ENCODE measurements at places on chromosomes 1 and 21. TPM values are rescaled to one million over a fixed set of nuclear protein-coding genes. Genes with fewer than 3 reads are reported as not detected.

DNA sequence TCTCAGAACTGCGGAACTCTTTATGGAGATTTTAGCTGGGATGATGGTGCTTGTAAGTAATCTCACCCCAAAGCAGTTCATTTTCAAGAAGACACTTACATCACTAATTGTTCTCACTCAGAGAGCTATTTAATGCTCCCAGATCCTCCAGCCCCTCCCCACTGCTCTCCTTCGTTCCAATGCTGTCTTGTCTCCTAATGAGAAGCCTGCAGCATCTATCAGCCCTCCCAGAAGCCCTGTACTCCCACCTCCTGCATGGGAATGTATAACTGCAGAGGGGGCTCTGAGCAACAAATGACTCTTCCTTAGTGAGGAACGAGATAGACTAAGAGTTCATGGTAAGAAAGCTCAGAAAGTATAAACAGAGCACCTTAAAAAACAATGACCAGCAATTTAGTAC, 377.4 kb upstream of the RUNX1 start:
- peaks cover 21% of the 10 kb centered on the region for H3K4me1 ChIP-seq
- DNase-seq, result no peak
- H3K27ac ChIP-seq, result no peak overlapping the region

GRCh38 chr1:16171314-16172151, 15.7 kb upstream of the EPHA2 start:
- no peaks in the 10 kb centered on the region for H3K36me3 ChIP-seq
- no peak for DNase-seq
- H3K27me3 ChIP-seq, result no peaks in the 10 kb centered on the region
- H3K4me3 ChIP-seq, result no peak overlapping the region
- H3K27ac ChIP-seq, result no peak overlapping the region

DNA sequence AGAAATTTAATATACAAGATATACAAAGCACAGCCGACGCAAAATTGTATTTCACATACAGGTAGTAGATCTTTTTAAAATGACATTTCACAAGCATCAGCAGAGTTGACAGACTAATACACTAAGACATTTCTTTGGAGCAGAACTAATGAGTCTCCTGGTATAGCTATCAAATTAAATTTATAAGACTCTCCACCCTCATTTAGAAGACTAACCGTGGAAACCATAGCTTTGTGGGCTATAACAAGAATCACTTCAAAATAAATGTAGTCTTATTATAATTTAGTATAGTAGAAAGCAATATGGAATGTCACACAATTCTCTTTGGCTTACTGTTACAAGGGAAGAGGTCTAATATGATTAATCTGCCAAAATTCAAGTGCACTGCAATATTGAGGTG, 204.9 kb downstream of the VAV3 start:
- H3K27me3 ChIP-seq, result no peaks in the 10 kb centered on the region
- peaks cover 33% of the 10 kb centered on the region for H3K4me1 ChIP-seq
- DNase-seq, result no peak
- no peak overlapping the region for H3K4me3 ChIP-seq

- H3K4me1 ChIP-seq, result peaks cover 17% of the 10 kb centered on the region
- peaks cover 32% of the 10 kb centered on the region for H3K36me3 ChIP-seq
- no peak overlapping the region for H3K27ac ChIP-seq
- no peak for DNase-seq
These were observed 155.0 kb downstream of the PCNX2 start for GRCh38 chr1:233140499-233140898.

CLCA1 gene
- 0.11 TPM for total RNA-seq

DNA sequence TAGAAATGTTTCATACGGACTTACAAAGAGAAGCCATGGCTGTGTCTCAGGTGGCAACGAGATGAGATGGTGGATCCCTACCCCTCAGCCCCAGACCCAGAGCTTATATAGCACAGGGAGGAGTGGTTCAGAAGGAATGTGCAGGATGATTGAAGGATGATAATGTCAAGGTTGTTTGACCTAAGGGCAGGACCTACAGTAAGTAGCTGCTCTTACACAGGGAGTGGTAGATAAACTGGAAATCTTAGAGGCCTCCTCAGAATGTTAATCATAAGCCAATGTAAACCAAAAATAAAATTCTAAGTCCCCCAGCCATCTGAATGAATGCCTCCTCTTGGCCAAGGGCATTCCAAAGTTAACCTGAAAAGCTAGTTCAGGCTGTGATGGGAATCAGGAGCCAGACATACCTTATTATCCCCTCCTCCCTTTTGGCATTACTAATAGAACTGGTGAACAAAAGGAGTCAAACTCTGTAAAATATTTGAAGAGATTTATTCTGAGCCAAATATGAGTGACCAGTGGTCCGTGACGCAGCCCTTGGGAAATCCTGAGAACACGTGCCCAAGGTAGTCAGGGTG, 45.8 kb upstream of the PDE9A start:
- no peak for DNase-seq
- H3K4me3 ChIP-seq, result no peak overlapping the region
- peaks cover 34% of the 10 kb centered on the region for H3K27me3 ChIP-seq
- peaks cover 13% of the 10 kb centered on the region for H3K36me3 ChIP-seq
- no peak overlapping the region for H3K27ac ChIP-seq

ARHGAP29 gene
- 4.4 TPM for total RNA-seq

KRTAP19-1 gene
- not detected for total RNA-seq

DNA sequence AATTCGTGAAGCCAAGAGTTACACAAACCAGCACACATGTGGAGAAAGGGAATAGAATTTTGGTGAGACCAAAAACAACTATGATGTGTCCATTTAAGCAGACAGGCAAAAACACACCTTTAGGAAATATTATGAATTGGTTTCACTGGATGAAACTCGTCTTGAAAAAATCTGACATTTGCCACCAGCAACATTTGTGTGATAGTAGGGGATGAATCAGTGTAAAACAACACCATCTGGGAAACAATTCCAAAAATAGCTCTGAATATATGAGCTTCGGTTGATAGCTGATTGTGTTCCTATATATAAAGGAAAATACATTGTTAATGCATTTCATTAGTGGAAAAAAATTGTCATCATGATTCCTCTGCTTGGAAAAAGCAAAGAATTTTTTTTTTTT, 327.8 kb downstream of the PAPPA2 start:
- H3K27me3 ChIP-seq, result no peaks in the 10 kb centered on the region
- peaks cover 2% of the 10 kb centered on the region for H3K36me3 ChIP-seq
- no peak overlapping the region for H3K27ac ChIP-seq
- peaks cover 28% of the 10 kb centered on the region for H3K4me1 ChIP-seq
- no peak for DNase-seq

GRCh38 chr21:39489380-39489924, 37.7 kb downstream of the SH3BGR start:
- peaks cover 8% of the 10 kb centered on the region for H3K36me3 ChIP-seq
- no peaks in the 10 kb centered on the region for H3K4me1 ChIP-seq
- no peak overlapping the region for H3K4me3 ChIP-seq
- no peak for DNase-seq
- H3K27ac ChIP-seq, result no peak overlapping the region
- no peaks in the 10 kb centered on the region for H3K27me3 ChIP-seq

DNA sequence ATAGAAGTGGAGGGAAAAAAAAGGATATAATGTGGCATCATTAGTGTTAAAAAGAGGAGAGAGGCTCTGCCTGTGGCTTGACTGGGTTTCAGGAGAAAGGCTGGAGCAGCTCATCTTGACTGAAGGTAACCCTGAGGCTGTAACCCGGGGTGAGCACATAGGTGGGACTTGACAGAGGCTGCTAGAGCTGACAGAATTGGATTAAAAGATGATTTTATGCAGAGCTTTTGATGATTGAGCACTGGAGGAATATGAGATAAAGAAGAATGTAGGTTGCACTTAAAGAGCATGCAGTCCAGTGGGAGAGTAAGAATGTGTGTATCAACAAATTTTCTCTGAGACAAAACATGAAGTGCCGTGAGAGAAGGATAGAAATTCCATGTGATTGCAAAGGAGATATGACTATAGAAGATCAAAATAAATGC, 17.3 kb downstream of the LAMC1 start:
- peaks cover 54% of the 10 kb centered on the region for H3K4me1 ChIP-seq
- H3K27ac ChIP-seq, result no peak overlapping the region
- peaks cover 6% of the 10 kb centered on the region for H3K27me3 ChIP-seq
- no peak overlapping the region for H3K4me3 ChIP-seq

DNA sequence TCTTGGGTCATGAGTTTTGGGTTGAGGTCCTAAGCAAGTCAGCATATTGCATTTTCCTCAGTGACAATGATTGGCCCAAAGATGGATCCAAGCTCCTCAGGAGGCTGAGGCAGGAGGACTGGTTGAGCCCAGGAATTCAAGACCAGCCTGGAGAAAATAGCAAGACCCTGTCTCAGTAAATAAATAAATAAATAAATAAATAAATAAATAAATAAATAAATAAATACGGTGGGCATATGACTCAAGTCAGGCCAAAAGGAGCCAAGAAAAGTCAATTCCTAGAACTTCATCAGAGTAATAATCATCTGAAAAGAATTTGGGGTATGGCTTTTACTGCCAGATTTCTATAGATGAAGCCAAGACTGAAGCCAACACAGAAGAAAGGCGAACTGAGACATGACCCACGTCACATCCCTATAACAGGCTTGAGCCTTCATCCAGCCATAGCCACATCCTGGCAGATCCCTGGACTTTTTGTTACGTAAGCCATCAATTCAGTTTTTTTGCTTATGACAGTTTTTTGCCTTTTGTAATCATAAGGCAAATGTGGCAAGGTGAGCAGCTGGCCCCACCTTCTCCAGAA, 88.5 kb upstream of the NFASC start:
- peaks cover 9% of the 10 kb centered on the region for H3K4me1 ChIP-seq
- no peak overlapping the region for H3K4me3 ChIP-seq
- H3K27ac ChIP-seq, result no peak overlapping the region
- DNase-seq, result no peak

- no peaks in the 10 kb centered on the region for H3K36me3 ChIP-seq
- no peaks in the 10 kb centered on the region for H3K27me3 ChIP-seq
- peak overlapping the region; percentile 1 for H3K27ac ChIP-seq
- peaks cover 82% of the 10 kb centered on the region for H3K4me1 ChIP-seq
These were observed 4.8 kb downstream of the ATP1A1 start for GRCh38 chr1:116377541-116378529.

GJA9 gene
- total RNA-seq, result not detected

DNA sequence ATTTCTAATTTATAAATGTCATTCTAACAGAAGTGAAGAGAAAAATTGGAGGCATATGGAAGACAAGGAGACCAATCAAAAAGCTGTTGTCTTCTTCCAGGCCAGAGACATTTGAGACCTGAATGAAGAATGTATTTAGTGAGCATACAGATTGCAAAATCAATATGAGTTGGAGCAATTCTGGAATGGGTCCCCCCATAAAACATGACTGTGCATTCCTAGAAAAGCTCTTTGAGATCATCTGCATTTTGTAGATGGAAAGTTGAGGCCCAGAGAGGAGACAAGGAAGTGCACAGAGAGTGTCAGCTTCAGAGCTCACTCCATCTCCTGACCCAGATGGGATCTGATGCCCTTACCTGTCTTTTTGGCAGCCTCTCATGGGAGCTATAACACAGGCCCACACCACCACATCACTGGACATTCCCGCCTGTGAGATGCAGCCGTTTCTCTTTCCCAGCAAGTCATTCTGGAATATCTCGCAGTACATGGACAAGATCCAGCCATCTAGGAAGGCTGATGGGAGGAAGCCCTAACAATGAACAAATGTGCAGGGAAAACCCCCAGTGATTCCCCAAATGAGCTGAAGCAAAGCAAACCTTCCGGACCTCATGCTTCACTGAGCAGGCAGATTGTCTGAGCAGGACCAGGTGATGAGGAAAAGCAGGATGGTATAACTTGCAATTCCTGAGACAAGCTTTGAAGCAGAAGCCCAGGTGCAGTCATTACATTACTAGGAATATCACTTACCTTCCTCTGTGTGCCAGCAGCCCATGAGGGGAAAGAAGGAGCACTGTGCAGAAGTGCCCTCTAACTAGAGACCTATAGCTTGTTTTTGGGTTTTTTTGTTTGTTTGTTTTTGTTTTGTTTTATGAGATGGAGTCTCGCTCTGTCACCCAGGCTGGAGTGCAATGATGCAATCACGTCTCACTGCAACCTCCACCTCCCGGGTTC, 445.6 kb downstream of the PLPP3 start:
- no peak overlapping the region for H3K27ac ChIP-seq
- no peaks in the 10 kb centered on the region for H3K36me3 ChIP-seq
- DNase-seq, result no peak
- no peaks in the 10 kb centered on the region for H3K4me1 ChIP-seq
- H3K27me3 ChIP-seq, result no peaks in the 10 kb centered on the region

PCP4L1 gene
- total RNA-seq, result 0.92 TPM

DNA sequence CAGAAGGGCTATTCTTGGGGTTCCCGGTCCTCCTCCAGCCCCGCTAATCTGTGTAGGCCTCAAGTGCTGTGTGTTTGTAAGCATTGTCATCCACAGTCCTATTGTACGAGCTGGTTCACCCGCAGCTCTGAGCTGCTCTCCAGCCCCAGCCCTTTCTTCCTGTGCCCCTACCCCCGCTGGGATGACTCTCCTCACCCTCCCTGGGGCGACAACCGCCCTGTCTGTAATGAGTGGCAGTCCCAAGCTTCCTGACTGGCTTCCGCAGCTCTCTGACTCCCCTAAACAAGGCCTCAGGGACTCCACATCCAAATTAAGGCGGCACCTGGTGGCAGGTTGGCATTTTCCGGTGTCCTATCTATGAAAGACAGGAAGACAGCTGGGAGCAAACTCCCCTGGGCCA, 45.8 kb downstream of the TFF3 start:
- peak overlapping the region; percentile 20 for H3K27ac ChIP-seq
- H3K4me3 ChIP-seq, result no peak overlapping the region
- no peak for DNase-seq
- H3K27me3 ChIP-seq, result no peaks in the 10 kb centered on the region

FCRL3 gene
- total RNA-seq, result not detected

DNA sequence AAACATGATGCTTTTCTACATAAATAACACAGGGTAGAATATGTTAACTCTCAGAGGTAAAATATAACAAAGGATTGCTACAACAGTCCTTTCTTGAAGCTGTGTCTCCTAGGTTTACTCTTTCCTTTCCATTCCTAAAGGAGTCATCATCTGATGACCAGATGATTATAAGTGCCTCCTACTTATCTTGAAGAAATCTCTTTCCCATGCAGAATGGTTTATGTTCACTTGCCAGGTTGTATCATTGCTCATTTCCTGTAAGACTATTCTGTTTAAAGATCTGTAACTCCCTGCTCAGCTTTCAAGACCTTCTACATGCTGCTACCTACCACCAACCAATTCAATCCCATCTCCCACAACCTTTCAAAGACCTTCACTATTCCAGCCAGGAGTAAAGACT, 51.5 kb upstream of the PTCH2 start:
- H3K36me3 ChIP-seq, result peaks cover 38% of the 10 kb centered on the region
- H3K4me1 ChIP-seq, result no peaks in the 10 kb centered on the region
- no peak for DNase-seq

ADAM30 gene
- not detected for total RNA-seq

DNA sequence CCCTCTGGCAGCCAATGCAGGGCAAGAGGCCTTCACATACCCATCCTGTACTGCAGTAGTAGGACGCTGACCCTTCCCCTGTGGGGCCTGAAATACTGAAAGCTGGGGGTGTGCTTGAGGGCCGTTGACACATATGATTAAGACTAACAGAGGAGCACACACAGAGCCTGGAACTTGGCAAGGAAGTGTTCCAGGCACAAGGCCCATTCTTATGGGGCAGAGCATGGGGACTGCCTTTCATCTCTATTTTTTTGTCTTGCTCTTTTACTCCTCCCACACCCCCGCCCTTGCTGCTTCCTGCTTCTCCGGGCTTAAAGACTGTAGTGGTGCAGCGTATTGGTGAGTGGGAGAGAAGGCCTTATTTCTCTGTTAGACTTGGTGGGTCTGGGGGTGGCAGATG, 137.4 kb downstream of the BACH1 start:
- no peaks in the 10 kb centered on the region for H3K36me3 ChIP-seq
- peaks cover 17% of the 10 kb centered on the region for H3K4me1 ChIP-seq
- H3K27ac ChIP-seq, result no peak overlapping the region

UBE2U gene
- total RNA-seq, result not detected
